ENCODE measurements at places on chromosomes 5 and 9. TPM values are rescaled to one million over a fixed set of nuclear protein-coding genes. Genes with fewer than 3 reads are reported as not detected.
A peak's percentile ranks its signal among the peaks of the same experiment; 100 is the strongest.

RASEF gene
- total RNA-seq, result not detected

DNA sequence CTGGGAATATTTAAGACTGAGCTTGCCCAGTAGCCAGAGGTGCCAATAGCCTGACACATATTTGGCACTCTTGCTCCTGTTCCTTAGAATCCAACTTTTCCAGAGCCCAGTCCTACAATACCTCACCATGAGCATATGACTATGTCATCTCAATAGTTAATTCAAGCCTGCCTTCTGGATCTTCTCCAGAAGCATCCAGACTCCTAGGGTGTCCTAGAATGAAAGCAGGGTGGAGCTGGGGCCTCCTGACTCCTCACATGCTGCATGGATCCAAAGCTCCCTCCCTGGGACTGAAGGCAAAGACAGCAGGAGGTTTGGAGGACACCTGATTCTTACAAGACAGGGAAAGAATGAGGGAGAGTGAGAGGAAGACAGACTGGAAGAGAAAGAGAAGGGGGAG lies 37.9 kb downstream of the SH3TC2 start:
- no peak for DNase-seq

- no peak for DNase-seq
Observed at GRCh38 chr9:120890320-120891244, 13.6 kb upstream of the PHF19 start.

PHAX gene
- 40.0 TPM for total RNA-seq

GRCh38 chr5:96499753-96500345 lies 66.8 kb upstream of the PCSK1 start:
- DNase-seq, result no peak

GRCh38 chr9:121372239-121373010 lies 2.4 kb upstream of the STOM start:
- no peak for DNase-seq

FBN2 gene
- 0.05 TPM for total RNA-seq

GRCh38 chr5:132363431-132364112 lies 5.9 kb upstream of the SLC22A5 start:
- DNase-seq, result peak; percentile 37

SPAAR gene
- not detected for total RNA-seq

DNA sequence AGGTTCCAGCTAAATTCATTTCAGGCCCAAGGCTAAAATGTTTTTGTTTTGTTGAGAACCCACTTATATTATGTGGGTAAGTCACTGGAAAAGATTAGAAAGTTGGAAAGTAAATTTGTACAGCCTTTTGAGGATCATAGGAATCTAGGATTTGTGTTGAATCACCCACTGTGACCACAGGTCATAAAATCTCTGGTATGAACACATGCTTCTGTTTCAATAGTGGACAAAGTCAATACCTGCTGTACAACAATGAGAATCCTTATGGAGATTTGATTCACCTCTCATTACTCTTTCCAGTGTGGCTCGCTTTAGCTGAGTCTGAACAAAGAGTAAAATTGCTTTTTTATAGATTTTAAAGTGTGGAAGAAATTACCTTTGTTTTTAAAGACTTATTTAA lies 369.5 kb downstream of the TMEM167A start:
- no peak for DNase-seq

GDA gene
- total RNA-seq, result not detected

- no peak for DNase-seq
Observed at GRCh38 chr5:156310115-156310514, 16.8 kb upstream of the SGCD start.

- peak; percentile 71 for DNase-seq
Observed at GRCh38 chr5:179858241-179858585, 404 bp downstream of the MRNIP start.

All from activated T-cell treated with anti-CD3 and anti-CD28 coated beads, Interleukin-2, amount 50 U/mL, for 72 hours (primary cell).